ENCODE measurements at places on chromosomes 3 and 15.

DNA sequence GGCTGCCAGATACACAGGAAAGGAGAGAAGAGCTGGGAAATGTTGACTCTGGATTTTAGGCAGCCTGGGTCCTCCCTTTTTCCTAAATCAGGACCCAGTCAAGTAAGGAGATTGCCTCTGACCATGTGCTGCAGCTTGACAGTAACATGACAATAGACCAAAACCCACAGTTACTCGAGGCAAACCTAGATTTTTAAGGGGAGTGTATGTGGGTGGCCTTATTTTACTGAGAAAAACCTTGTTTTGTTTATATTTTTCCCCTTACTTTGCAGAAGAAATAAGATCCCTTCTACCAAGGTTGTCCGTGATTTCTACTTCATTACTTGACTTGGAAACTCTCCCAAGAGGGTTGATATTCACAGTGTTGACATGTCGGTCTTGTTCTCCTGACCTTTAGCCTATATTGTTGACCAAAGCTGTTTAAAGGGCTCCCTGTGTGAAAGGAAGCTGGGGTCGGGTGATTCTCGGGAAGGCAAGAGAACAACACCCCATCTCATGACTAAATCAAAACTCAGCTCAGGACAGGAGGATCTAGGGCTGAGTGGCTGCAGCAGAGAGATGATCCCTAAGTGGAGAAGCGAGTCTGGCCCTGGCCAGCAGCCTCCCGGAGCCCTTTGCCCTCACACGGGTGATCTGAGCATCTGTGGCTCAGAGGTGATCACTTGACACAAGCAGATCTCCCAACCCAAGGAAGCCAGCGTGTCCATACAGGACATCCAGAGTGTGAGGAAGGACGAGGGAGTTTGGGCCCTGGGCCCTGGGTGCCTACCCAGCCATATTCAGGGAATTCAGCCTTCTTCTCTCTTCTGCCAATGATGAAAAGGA lies 31.0 kb upstream of the SLCO2A1 start:
- no peak for DNase-seq

GRCh38 chr15:78641749-78642275 lies 802 bp upstream of the CHRNB4 start:
- no peak for DNase-seq

DNA sequence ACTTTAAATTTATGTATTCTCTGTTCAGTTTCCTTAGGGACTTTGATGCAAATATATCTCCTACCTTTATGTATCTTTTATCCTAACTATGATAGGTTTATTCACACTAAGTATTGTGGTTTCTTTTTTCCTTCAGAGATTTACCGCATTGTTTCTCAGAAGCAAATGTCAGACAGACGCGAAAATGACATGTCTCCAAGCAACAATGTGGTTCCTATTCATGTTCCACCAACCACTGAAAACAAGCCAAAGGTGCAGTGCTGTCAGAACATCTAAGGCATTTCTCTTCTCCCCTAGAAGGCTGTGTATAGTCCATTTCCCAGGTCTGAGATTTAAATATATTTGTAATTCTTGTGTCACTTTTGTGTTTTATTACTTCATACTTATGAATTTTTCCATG lies 18.3 kb downstream of the RAB11A start:
- DNase-seq: no peak

DNA sequence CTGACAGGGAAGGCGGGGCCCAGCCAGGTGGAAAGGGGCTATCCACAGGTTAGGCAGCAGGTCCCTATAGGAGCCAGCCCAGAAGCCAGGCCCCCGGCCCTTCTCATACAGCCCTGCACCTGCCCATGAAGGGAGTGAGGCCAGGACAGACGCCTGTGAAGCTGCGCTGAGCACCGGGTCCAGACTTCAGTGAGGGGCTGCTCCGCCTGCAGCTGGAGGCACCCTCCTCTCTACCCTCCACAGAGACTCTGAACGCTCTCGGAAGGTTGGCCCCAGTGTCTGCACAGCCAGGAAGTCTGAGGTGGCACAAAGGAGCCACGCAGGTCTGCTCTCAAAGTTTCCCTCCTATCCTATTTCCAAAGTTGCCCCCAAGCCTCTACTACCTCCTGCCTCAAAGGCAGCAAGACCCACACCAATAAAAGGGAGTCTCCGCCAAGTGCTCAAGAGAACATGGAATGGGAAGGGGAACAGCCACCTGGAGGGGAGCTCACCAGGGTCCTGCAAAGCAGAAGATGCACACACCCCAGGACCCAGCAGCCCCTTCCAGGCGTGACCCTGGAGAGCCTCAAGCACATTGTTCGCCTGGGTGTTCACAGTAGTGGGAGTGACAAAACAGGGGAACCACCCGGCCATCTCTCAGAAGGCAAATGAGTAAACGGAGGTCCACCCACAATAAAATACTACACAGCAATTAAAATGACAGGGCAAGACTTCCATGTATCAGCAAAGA lies 19.5 kb downstream of the XXYLT1 start:
- DNase-seq: no peak

DNA sequence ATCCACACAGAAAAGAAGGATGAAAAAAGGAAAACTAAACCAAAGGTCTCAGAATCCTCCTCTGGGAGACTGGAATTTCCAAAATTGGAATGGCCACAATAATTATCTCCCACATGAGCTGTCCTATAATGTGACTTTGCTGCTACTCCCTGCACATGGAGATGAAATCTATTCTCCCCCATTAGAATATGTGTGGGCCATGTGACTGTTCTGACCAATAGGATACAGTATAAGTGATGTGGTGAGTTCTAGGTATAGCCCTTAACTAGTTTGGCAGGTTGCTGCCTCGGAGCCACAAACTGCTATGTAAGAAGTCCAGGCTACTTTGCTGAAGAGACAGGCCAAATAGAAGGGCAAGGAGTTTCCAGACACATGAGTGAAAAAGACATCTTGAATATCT lies 5.2 kb downstream of the TRIM59 start:
- DNase-seq: no peak

GRCh38 chr15:38671675-38672254 lies 107.2 kb upstream of the RASGRP1 start:
- DNase-seq: no peak
